RKO (cell line): ENCODE measurements at places on chromosomes 16 and 17.

DNA sequence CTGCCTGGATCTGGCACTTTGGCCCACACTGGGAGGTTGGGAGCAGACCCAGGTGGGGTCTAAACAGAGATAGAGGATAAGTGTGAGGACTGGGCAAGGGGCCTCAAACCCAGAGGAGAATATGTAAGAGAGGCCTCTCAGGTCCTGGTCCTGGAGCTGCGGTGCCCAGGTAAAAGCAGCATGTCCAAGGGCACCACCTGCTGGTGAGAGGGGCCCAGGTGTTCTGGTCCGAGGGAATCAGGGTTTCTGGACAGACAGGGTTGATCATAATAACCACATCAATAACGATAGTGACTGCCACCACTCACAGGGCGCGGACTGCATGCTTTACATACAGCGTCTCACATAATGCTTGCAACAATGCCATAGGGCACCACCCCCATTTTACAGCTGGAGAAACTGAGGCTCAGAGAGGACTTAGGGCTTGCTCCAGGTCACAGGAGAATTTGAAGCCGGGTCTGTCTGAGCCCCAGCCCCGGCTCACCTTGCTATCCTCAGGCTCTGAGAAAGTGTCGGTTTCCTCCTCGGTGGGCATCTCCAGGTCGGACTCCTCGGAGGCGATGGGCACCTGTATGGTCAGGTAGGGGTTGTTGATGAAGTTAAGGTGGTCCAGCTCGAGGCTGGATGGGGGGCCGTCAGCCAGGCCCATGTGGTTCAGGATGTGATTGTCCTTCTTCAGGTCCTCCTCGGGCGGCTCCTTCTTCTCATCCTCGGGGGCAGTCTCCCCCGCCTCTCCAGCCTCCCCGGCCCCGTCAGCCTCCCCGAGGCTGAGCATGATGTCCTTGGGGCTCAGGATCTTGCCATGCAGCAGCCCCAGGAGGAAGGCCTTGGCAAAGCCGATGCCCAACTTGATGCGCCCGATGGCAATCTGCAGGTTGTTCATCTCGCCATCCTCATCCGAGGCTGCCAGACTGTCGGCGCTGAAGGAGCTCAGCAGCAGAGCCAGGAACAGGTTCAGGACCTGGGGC is 19.1 kb upstream of the CD79B start:
- no peak for DNase-seq

DNA sequence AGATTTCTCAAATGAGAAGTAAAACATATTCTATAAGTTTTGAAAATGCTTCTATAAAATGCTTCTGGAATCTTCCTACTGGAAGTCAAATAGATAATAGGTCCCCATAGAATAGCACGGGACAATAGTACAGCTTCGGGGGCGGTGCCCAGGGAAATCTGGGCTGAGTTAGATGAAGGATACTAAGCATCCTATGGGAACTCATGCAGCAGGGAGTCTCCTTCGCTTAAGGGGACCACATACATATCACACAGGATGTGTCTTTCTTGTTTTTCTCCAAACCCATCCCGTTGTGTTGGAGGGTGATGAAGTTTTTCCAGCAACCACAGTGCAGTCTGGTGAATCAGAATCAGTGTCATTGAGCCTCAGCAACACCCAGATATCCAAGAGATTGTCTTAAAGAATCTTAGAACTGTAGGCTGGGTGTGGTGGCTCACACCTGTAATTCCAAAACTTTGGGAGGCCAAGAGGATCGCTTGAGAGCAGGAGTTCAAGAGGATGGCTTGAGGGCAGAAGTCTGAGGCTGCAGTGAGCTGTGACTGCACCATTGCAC is 84.2 kb downstream of the PITPNC1 start:
- no peak for DNase-seq

DNA sequence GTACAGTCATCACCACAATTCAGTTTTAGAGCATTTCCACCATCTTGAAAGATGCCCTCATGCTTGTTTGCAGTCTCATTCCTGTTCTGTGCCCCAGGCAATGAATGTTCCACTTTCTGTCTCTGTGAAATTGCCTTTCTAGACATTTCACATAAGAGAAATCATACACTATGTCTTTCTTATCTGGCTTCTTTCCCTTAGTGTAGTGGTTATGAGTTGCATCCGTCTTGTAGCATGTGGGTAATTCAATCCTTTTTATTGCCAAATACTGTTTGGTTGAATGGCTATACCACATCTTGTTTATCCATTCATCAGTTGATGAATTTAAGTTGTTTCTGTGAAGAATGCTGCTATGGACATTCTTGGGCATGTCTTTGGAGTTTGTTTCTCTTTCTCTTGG is 132.5 kb upstream of the PLCG2 start:
- DNase-seq = no peak

- DNase-seq = no peak
Observed at GRCh38 chr17:20823905-20824304, 218.9 kb downstream of the USP22 start.

DNA sequence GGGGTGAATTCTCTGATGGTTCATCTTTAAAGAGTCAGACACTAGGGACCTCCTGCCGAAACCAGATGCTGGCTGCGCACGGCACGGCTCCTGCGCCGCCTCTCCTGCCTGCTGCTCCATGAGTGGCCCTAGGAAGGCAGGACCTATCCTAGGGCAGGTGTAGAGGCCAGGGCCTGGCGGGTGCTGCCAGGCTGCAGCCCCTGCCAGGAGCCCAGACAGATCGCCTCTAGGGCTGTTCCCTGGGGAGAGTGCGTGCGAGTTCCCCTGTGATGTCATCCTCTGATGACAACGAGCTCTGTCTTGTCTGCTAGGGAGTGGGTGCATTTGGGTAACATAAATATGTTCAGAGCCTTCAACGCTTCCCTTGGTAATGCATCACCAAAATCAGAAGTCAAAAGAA is 23.9 kb downstream of the SLC38A10 start:
- no peak for DNase-seq

DNA sequence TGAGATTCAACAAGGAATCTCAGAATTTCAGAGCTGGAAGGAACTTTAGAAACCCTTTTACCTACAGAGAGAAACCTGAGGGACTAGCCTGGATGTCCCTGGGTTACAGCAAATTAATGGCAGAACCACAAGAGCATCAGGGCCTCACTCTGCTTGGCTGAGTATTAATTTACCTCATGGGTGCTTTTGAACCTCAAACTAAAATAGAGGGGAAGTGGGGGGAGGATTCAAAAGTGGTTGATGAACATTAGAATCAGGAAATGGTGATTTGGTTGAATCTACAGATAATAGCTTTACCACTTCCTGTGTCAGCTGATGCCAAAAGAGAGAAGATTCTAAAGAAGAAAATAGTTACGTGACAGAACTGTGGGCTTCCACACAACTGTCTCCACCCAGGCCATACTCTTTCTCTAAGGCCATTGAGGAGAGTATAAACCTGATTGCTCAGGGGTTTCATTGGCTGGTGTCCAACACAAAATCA is 11.3 kb upstream of the SKAP1 start:
- DNase-seq = no peak

DNA sequence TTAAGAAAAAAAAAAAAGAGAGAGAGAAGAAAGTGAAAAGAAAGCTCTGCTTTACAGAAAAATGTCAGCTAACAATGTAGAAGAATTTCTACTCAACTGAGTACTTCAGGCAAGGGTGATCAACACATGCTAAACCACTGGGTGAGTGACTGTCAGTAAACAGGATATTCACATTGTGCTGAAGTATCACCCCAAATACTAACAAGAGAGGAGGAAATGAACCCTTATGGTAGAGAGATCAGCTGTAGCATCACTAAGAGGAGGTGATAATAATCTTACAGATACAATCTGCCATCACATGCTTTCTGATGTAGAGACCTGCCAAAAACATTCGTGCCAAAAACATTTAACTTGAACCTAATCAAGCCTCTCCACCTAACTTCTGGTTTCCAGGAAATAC is 30.7 kb upstream of the ICAM2 start:
- no peak for DNase-seq

- no peak for DNase-seq
Observed at GRCh38 chr17:5355421-5356129, 63.9 kb downstream of the NUP88 start.

- DNase-seq = no peak
Observed at GRCh38 chr17:30366536-30366935, 12.2 kb upstream of the CPD start.

GRCh38 chr17:55663400-55663799 is 59.3 kb downstream of the TMEM100 start:
- no peak for DNase-seq

DNA sequence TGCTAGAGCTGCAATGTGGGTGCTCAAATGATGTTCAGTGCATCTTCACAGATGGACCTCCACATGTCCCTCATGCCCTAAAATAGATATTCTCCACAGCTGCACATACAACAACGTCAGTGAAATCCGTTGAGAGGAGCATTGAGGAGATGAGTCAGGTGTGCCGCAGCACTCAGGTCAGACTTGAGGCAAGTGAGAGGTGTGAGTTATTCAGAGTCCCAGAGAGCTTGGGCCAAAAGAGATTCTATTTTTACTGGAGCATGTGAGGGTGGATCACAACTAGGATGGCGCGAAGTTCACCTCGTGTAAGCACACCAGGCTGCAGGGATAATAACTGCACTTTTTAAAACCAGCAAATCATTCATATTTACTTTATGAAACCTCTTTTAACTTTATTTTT is 645.3 kb downstream of the MAF start:
- DNase-seq = no peak

GRCh38 chr16:11354407-11354732 is 9.1 kb downstream of the RMI2 start:
- no peak for DNase-seq

- peak; percentile 51 for DNase-seq
Observed at GRCh38 chr17:82021900-82022309, 773 bp downstream of the CENPX start.

GRCh38 chr16:57000271-57001025 is 11.1 kb downstream of the NLRC5 start:
- DNase-seq = peak; percentile 85

GRCh38 chr16:79776243-79776847 is 175.8 kb upstream of the MAF start:
- DNase-seq = no peak

- DNase-seq = no peak
Observed at GRCh38 chr17:73315471-73315870, 3.7 kb upstream of the CDC42EP4 start.

DNA sequence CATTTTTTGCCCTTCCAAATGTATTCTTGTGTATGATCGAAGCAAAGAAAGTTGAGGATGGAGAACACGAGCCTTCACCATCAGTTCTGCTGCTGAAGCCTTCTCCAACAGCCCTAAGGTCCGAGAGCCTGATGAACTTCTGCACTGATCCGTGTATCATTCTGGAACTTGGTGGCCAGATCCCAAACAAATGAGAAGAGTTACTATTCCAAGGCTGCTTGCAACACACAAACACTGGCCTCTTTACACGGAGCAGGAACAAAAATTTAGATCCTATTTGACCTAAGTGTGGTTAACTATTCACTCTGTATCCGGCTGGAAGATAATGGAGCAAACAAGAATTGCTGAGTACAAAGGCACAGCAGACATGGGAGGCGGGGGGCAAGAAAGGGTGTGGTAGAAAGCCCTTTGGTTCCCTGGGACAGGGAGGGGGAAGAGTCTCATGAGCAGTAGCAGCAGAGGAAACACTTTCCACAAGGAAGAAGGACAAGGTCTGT is 282.9 kb downstream of the SOX9 start:
- DNase-seq = no peak

DNA sequence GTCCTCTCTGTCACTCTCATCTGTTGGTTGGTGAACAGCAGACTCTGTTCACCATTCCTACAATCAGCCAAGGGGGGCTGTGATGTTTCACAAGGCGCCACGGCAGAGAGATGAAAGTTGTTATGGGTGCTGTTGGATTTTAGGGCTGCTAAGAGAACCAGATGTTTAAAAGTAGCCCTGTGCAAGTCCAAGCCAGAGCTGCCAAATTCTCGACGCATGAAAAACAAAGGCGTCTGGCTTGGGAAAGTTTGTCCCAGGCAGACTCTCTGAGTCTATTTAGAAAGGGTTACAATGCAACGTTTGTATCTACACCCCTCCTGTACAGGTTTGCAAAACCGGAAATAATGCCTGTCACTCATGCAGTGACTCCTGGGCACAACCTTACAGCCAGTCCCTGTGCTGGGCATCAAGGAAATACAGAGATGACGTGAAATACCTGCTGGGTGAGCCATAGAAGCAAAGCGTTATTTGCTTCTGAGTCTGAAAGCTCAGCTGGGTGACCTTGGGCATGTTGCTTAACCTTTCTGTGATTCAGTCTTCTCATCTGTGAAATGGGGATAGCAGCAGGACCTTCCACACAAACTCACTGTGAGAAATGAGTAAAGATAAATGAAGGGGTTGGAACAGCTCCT is 74.8 kb downstream of the XYLT1 start:
- no peak for DNase-seq

DNA sequence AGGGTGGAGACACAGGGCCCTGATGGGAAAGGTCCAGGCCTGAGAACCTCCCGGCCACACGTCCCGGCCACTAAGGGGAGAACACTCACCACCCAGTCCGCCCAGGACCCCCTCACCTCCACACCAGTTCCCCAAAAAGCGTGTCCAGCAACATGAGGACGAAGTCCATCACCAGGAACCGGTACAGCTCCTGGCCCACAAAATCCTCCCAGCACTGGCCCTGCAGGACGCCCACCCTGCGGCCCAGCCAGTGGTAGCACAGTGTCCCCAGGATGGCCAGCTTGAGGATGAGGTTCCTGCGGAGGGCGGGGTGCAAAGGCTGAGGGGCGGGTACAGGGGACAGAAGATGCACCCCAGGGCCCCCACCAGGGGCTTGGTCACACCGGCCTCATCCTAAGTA is 8.0 kb downstream of the TMC6 start:
- no peak for DNase-seq

GRCh38 chr16:17370223-17370707 is 100.5 kb downstream of the XYLT1 start:
- DNase-seq = no peak

DNA sequence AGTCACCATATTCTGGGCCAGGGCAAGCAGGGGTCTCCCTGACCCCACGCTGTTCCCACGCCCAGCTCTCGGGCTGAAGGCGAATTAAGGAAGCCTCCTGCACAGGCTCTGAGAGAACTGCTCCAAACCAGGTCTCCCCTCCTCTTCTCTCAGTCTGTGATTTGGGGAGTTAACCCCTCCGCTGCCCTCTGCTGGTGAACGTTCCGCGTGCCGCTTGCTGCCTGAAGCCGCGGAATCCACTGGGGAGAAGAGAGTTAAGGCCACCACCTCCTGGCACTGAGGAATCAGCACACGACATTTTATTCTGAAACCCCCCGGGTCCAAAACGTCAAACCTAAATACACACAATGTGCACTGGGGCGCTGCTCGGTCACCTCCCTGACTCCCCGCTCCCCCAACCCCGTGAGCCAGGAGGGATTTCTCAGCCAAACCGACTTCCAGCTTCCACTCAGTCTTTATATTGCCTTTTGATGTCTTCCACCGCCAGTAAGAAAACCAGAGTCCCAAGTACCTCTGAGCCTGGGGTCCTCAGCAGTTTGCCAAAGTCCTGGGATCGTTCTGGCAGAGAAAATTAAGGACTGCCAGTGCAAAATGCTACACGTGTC is 54.4 kb upstream of the RCVRN start:
- peak; percentile 19 for DNase-seq

GRCh38 chr17:56781906-56782305 is 51.8 kb downstream of the C17orf67 start:
- DNase-seq = no peak

- DNase-seq = no peak
Observed at GRCh38 chr16:1333149-1333812, at the start of gene BAIAP3. BAIAP3 (plus strand) TSS chr16:1333645; CDS start chr16:1338550, 4,905 bp downstream.
